ENCODE measurements at places on chromosomes 5 and 9.

GRCh38 chr5:171493646-171494393, 74.4 kb downstream of the FGF18 start:
- DNase-seq, result no peak

- DNase-seq, result no peak
These were observed 34.7 kb upstream of the IDNK start for GRCh38 chr9:83588256-83588655.

- DNase-seq, result no peak
These were observed 143.3 kb upstream of the SMARCA2 start for GRCh38 chr9:1871626-1872419.

DNA sequence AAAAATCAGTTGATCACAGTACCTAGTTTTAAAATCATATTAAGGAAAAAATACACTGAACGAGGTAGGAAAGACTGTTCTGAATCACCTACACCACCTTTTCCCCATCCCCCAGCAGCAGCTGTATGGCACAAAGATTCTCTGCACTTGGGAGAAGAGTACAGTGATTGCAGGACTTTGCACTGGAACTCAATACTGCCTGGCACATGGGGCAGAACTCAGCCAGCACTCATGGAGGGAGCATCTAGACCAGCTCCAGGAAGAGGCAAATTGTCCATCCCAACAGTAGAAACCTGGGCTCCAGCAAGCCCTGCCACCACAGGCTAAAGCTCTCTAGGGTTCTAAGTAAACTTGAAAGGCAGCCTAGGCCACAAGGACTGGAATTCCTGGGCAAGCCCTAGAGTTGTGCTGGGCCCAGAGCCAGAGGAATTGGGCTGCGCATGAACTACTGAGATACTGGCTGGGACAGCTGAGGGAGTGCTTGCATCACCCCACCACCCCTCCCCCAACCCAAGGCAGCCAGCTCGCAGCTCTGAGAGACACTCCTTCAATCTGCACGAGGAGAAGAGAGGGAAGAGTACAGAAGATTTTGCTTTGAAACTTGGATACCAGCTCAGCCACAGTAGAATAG, 654.4 kb upstream of the CDH6 start:
- no peak for DNase-seq

- no peak for DNase-seq
These were observed 8.5 kb downstream of the LCN9 start for GRCh38 chr9:135671591-135672041.

DNA sequence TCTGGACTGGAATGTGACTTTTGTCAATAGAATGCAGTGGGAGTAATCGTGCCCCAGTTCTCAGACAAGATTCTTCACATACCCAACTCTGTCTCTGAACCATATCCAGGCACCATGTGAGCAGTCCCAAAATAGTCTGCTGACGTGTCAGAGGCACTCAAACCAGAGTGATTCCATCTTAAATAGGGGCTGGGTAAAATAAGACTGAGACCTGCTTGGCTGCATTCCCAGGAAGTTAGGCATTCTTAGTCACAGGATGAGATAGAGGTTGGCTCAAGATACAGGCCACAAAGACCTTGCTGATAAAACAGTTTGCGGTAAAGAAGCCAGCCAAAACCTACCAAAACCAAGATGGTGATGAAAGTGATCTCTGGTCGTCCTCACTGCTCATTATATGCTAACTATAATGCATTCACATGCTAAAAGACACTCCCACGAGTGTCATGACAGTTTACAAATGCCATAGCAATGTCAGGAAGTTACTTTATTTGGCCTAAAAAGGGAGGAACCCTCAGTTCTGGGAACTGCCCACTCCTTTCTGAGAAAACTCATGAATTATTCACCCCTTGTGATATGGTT, 16.9 kb upstream of the PLCXD3 start:
- DNase-seq, result peak; percentile 84

- no peak for DNase-seq
These were observed 8.3 kb downstream of the OLFM1 start for GRCh38 chr9:135095470-135096407.

DNA sequence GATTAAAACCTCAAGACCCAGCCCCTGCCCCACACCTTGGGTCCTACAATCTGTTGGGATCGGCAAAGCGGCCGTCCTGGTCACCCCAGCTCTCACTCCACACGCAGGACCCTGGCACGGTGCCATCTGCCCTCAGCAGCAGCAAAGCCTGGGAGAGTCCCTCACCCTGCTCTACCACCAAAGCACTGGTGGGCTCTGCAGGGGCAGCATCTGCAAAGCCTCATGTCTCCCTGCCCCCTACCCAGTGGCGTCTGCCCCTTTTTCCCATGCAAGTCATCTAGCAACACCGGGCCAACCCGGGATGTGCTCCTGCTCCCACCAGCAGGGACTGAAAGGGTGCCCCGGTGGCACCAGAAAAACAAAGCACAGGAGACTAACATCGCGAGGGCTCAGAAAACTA, 19.6 kb upstream of the CNOT6 start:
- DNase-seq, result no peak

- DNase-seq, result peak; percentile 26
These were observed 5.1 kb downstream of the LIFR start for GRCh38 chr5:38551030-38552017.

DNA sequence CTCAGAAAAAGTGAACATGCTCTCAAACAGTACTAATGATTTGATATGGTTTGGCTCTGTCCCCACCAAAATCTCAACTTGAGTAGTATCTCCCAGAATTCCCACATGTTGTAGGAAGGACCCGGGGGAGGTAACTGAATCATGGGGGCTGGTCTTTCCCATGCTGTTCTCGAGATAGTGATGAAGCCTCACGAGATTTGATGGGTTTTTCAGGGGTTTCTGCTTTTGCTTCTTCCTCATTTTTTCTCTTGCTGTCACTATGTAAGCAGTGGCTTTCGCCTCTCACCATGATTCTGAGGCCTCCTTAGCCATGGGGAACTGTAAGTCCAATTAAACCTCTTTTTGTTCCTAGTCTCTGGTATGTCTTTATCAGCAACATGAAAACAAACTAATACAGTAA, 401.3 kb downstream of the BNC2 start:
- DNase-seq, result no peak

DNA sequence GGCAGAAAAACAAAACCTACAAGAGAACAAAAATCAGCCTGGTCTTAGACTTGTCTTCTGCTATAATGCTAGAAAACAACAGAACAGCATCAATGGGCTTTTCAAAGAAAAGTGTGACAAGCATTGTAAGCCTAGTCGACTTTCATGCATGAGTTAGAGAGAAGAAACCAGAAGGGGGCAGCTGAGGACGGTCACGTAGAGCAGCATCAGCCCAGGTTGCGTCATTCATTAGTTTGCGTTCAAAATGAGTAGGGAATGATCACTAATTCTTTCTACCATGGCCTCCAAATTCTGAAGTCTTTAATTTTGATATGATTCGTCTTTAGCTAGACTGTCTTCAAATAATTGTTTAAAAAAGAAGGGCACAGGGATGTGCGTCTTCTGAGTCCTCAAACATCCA, 4.7 kb upstream of the ISCA1 start:
- DNase-seq, result no peak

DNA sequence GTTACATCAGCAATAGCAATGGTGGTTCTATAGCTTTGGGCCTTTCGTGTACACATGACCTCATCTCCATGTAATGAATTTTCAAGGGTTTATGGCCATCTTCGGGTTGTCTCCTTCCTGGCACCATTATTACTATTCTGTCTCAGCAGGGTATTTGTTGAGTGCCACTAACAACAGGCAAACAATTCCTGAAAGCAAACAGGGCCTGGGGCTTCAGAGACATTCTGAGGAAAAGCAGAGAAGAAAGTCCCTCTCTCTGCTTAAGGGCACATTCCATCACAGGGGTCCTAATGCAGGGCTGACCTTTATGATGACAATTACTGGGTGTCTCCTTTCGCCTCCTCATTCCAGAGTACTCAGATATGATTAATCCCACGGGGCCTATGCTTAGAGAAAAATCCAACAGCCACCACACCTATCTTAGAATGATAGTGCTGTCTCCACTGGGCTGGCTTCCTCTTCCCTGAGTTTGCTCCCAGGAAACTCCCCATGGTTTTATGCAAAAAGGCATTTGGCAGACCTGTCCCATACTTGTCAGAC, 540.2 kb upstream of the ZNF462 start:
- no peak for DNase-seq

DNA sequence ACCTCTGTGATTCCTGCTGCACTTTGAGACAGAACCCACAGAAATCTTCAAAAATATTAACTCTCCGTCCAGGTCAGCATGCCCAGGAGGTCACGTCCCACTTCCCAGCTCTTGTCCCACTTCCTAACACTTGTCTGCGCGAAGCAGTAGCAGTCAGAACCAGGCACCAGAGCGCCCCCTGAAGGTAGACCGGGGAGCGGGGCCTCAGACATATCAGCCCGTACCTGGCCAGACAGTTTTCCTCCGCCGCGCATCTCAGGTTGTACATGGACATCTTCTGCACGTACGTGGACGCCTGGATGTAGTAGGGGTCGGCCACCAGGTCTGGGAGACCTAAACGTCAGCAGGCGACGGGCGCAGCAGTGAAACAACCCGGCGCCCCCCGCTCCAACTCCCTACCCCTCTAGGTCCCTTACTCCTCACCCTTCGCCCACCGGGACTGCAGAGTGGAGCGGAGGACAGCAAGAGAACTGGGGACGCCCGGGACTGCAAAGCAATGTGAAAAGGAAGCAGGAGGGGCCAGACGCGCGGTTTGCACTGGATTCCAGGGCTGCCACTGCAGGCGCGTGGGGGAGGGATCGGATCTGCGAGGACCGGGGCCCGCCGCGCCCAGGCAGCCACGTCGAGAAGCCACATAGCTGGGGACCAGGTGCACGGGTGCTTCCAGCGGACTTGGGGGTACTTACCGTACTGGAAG, 1.2 kb downstream of the LOX start:
- DNase-seq, result peak; percentile 9

- no peak for DNase-seq
These were observed 53.3 kb downstream of the PDE4D start for GRCh38 chr5:59840200-59840601.

DNA sequence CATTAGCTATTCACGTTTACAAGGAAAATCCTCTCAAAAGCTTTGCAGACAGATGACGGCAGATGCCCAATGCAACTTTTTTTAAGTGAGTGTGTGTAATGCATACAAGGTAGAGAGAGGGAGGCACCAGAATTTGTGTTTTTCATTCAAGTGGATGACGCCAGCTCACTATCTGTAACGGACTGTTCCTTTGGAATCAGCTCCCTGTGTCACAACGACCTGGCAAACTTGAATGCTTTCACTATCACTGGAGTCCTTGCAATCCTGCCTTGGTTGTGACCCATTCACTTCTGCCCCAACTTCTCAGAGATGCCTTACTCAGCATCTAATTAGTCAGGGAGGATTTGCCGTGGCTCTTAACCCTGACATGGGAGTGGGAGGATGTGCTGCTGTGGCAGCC, 148.5 kb downstream of the BNC2 start:
- no peak for DNase-seq

GRCh38 chr9:100375658-100376057, 22.9 kb upstream of the TEX10 start:
- DNase-seq, result no peak

DNA sequence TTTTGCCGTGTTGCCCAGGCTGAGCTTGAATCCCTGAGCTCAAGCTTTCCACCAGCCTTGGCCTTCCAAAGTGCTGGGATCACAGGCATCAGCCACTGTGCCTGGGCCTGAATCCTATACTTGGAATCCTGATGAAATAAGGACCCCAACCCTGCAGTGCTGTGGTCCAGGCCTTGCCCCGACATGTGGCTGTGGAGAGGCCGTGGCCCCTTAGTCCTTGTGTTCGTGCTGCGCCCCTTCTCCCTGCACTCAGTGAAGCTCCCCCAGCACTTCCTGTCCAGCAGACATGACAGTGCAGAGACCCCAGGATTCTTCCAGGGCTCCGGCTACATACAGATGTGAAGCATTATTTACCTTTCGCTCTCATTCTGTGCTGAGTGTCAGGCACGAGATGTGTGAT, 52.9 kb downstream of the EHMT1 start:
- DNase-seq, result no peak

DNA sequence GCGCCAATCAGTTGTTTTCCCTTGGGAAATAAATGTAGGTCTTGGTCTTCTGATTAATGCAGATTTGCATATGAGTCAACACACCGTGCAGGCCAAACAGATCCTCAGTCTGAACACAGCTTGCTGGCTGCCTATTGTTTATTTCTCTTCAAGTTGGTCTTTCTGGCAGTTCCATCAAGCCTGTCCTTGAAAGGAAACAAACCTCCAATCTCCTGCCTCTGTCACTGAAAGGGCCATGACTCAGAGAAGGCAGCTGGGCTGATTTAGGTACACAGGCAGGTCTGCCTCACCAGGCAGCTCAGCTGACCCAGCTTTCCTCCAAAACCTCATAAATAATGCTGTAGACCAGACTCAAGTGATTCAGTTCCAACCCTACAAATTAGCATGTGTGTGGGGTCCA, 175.9 kb downstream of the MAN2A1 start:
- no peak for DNase-seq

- no peak for DNase-seq
These were observed 67.0 kb upstream of the SPOCK1 start for GRCh38 chr5:137566118-137566541.

GRCh38 chr9:117122953-117123352, 291.9 kb downstream of the ASTN2 start:
- no peak for DNase-seq

DNA sequence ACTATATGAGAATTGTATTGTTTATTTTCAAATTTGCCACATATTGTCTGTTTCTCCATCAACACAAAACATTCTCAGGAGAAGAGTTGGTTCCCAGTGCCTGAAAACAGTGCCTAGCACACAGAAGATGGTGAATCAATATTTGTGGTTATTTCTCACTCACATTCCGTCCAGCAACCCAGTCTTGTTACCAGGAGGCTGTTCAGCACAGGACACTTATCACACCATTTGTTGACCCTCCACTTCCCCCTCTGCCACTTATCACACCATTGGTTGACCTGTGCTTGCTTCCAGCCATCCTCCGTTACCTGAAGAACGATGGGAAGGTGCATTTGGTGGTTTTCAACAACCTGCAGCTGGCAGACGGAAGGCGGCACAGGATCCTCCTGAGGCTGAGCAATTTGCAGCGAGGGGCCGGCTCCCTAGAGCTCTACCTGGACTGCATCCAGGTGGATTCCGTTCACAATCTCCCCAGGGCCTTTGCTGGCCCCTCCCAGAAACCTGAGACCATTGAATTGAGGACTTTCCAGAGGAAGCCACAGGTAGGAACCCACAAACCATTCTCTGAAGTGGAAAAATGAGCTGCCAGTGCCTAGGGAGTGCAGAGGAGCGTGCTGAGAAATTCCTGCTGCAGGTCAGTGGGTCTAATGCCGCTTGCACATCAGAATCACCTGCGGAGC, 20.5 kb downstream of the THBS4 start:
- no peak for DNase-seq
